Activated T-helper 1 cell treated with anti-CD3 and anti-CD28 coated beads, Interleukin-2, amount 50 U/mL, for 16 hours (primary cell): ENCODE measurements at places on chromosomes 7 and 10.

DNA sequence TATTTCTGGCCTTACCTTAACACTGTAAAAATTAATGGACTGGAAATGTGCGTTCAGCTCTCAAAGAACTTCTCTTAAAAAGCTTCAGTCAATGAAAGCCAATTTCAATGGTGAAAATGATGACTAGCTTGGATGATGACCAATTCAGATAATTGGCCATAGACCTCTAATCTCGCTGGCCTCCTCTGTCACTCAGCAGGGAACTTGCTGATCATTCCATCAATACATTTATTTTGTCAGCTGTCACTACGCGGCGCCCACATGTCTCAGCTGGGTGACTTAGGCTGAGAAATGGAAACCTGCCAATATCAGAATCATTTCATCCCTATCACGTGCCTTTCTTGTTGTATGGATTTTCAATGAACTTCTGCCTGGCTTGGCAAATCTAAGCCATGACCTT lies 673.0 kb upstream of the AUTS2 start:
- DNase-seq, result no peak

DNA sequence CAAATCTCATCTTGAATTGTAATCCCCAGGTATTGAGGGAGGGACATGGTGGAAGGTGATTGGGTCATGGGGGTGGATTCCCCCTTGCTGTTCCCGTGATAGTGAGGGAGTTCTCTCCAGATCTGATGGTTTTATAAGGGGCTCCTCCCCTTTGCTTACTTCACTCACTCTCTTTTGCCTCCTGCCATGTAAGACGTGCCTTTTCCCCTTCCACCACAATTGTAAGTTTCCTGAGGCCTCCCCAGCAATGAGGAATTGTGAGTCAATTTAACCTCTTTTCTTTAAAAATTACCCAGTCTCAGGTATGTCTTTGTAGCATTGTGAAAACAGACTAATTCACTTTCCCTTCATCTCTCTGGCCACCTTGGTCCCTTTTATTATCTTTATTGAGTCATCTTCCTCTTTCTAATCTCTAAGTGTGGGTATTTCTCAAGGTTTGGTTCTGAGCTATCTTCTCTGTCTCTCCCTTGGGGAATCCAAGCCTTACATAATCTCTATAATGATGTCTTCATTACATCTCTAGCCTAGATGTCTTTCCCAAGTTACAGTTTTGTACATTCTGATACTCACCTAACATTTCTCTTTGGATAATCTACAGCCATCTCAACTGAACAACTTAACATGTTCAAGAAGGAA lies 99.1 kb upstream of the JCAD start:
- DNase-seq, result no peak

- DNase-seq, result no peak
Measured at GRCh38 chr7:116777651-116778281, 84.6 kb upstream of the CAPZA2 start.

DNA sequence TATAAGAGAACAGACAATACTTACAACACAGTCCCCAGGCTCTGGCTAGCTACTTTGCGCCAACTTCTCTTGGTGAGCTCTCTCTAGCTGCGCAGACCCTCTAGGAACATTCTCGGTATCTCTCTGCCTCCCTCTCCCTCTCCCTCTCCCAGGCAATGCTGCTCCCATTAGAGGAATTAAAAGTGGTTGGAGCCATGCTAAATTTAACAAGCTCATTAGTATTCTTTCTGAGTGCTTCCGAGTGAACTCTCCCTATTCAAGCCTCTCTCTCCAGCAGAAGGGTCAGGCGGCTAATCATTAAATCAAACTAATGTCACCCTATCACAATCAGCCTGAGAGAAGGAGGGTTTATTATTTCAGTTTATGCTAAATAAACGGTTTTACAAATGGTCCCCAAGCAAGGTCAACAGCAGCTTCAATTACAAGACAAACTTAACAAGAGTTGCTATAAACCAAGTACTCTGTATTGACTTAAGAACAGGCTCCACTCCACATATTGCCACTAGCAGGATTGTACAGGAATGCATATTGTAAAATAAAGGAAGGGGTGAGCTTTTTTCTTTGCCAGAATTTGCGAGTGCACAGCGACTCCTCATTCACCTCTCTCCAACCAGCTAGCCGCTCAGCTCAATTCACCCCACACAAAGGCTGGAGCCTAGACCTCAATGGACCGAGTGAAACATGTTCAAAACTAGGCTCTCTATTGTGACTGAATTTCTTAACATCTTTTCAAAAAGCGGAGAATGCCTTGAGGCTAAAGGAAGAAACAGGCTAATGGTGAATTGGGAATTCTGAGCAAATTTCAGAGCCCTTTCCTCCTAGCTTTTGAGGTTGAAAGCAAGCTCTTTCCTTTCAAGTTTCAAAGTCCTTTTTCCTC lies 84.4 kb downstream of the GLI3 start:
- DNase-seq, result no peak

DNA sequence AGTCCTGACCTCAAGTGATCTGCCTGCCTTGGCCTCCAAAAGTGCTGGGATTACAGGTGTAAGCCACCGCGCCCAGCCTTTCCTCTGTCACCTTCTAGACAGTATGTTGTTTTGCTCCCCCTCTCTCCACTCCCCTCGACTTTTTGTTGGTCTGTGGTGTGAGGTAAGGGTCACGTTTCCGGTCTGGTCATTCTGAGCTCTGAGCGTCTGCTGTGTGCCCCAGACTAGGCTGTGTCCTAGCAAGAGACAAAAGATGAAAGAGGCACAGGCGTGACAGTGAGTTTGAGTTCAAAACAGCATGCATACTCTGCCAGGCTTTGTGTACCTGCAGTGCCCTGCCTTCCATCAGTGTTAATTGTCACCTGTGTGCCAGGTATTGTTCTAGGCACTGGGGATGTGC lies 87.4 kb upstream of the PPIF start:
- DNase-seq, result no peak

DNA sequence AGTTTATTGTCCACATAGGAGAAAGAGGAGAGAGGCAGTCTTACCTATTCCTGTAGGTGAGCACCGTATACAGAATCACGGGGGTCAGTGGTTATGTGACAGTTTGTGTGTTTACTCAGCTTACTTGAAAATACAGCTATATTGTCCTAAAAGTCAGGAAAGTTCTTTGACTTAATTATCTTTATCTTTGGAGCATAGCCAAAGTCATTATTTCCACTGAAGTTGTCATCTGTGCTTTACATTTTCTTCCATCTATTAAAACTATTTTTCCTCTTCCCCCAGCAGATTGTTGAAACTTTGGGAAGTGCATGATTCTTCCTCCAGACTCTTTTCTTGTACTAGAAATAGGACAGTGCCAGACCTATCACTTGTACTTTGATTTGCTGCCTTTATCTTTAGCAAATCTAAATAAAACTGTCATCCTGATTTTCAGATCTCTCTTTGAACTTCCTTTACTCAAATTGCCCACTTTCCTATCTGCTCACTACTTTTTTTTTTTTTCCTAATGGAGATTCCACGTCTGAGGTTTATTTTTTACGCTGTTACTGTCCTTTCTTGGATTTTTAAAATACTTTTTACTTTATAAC lies 58.3 kb downstream of the TAF3 start:
- no peak for DNase-seq

DNA sequence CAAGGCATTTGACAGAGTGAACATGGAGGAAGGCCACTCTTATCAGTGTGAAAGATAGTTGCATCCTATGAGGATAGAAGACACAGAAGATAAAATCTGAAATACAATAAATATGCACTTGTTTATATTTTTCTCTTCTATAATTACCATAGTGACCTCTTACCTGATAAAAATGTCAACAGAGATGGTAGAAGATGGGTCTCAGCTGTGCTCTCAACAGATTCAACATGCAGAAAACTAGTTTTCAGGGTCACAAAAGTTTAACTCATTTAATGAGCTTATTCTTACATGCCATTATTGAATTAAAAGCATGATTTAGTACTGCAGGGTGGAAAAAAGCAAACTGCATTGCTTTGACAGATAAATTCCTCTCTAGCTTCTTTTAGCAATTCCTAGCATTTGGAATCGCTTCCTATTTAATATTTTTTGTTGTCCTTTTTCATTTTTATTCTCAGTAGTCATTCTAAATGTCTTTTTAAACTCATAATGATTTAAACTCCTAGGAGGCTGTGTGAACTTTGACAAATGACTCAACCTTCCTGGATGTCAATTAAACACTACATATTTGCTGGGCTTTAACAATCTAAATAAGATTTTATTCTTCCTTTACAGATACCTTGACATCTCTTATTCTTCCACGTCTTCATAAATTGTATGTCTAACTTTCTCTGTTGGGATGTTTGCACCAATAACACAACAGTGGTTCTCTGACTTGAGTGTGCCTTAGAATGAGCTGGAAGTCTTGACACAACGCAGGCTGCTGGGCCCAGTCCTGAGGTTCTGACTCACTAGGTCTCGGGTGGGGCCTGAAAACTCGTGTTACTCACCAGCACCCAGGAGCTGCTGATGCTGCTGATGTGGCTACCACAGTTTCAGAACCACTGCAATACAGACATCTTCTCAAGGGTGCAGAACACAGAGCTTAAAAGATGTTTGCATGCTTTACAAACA lies 565.5 kb upstream of the IGFBP3 start:
- DNase-seq, result no peak

GRCh38 chr7:158074896-158075632 lies 512.6 kb downstream of the PTPRN2 start:
- no peak for DNase-seq

DNA sequence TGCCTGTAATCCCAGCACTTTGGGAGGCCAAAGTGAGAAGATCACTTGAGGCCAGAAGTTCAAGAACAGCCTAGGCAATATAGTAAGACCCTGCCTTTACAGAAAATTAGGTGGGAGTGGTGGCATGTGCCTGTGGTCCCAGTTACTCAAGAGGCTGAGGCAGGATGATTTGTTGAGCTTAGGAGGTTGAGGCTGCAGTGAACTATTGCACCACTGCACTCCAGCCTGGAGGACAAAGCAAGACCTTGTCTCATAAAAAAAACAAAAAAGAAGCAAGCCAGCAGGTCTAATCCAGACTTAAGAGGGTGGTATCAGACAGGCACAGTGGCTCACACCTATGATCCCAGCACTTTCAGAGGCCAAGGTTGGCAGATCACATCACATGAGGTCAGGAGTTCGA lies 24.5 kb upstream of the KCTD7 start:
- no peak for DNase-seq

DNA sequence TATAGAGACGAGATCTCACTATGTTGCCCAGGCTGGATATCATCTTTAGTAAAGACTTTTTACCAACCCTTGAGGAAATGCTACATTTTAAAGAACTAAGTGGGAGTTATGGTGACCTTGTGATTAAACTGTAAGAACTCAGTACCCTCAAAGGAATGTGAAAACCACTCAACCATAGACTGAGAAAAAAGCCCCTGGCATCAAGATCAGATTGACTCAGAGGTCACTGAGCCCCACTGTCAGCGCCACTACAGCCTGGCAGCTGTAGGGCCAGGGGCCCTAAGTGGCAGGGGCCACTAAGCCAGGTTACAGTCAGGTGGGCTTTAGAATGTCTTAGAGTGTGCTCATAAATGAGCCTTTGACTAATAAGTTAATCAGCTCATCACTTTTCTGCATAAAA lies 55.9 kb downstream of the APBB1IP start:
- DNase-seq, result no peak

DNA sequence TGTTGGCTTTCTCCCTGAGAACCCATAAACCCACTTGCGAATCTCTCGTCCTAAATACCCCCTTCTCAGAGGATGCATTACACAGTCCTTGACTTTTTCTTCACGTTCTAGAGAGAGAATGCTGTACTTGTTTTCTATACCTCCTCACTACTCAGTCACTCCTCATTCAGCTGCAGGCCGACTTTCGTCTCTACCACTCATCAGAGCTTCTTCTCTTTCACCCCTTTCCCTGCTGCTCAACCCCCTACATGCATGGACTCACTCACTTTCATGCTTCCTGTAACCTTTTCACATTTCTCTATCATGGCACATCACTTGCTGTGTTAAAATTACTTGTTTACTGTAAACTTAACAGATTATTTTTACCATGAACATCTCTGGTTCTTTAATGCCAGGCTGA lies 19.8 kb downstream of the MDFIC start:
- no peak for DNase-seq

DNA sequence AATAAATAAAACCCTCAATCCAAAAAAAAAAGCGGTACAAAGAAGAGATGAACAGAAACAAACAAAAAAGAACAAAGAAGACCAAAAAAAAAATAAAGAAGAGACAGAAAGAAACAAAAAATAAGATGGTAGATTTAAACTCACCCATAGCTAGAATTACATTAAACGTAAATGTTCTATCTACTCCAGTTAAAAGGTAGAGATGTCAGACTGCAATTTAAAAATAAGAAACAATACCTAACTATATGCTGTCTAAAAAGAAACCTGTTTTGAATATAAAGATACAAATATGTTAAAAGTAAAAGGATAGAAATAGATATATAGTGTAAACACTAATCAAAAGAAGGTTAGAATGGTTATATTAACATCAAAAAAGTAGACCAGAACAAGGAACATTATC lies 31.7 kb upstream of the ANAPC16 start:
- no peak for DNase-seq
